Activated CD4-positive, alpha-beta T cell treated with anti-CD3 and anti-CD28 coated beads for 4 hours (primary cell): ENCODE measurements at places on chromosomes 12 and 14.
A peak's percentile ranks its signal among the peaks of the same experiment; 100 is the strongest.

DNA sequence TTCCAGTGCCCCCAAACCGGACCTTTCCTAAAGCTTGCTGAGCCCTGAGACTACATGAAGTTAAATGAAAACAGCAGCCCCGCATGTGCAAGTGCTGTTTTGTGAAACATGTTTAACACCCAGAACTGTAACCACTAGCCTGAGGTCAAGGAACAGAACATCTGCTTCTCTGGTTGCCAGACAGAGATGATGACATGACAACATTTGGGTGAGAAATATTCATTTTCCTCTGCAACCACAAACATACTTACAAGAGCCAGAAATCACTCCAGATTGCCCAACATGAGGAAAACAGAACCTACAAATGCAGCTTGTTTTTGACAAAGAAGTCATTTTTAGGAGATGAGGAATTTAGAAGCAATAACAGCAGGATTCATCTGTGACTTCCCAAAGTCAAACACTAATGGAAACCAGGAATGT is 110.4 kb downstream of the BCAT1 start:
- DNase-seq = no peak

GRCh38 chr14:51283402-51284085 is 43.5 kb downstream of the TMX1 start:
- no peak for DNase-seq

GRCh38 chr12:20436316-20436715 is 68.0 kb downstream of the PDE3A start:
- DNase-seq = no peak

DNA sequence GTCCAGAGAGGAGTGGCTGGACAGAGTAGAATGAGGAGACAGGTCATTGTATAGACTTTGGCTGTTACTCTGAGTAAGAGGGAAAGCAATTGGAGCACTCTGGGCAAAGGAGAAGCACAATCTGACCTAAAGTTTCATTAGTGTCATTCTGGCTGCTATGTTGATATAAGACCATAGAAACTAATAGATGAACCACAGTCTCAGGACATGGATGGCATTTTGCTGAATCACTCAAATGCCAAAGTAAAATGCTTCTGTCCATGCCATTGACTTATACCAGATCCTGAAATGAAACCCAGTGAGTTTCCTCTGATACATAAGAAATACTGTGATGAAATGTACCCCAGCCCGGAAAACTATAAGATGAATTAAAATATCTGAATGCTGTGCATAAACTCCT is 65.8 kb upstream of the COCH start:
- no peak for DNase-seq

DNA sequence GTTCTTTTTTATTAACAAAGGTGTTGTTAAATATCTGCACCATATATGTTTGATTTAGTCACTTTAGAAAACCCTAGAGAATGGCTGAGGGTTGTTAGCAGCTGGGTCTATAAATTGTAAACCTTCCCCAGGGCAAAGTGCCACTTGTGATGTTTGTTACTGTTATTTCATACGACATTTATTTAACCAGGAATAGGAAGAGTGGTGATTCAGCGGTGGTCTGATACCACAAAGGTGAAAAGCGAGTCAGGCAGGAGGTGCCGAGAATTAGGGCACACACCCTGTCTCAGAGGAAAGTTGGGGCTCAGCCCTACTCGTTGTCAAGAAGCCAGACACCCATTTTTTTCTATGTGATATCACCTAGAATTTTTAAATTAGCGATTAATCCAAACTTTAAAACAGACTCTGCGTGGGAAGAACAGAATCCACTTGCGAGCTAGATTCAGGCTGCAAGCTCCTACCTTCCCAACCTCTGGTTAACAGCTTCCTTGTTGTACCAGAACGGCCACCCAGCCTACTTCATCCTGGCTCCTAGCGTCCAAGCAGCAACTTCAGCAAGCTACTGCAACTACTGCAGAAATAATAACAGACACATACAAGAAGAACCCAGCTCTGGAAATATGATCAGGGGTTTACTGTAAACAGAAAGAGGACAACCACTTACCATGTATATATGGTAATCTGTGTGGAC is 126.7 kb downstream of the TMEM132D start:
- no peak for DNase-seq

GRCh38 chr14:64238049-64238448 is 56.1 kb downstream of the ESR2 start:
- no peak for DNase-seq

DNA sequence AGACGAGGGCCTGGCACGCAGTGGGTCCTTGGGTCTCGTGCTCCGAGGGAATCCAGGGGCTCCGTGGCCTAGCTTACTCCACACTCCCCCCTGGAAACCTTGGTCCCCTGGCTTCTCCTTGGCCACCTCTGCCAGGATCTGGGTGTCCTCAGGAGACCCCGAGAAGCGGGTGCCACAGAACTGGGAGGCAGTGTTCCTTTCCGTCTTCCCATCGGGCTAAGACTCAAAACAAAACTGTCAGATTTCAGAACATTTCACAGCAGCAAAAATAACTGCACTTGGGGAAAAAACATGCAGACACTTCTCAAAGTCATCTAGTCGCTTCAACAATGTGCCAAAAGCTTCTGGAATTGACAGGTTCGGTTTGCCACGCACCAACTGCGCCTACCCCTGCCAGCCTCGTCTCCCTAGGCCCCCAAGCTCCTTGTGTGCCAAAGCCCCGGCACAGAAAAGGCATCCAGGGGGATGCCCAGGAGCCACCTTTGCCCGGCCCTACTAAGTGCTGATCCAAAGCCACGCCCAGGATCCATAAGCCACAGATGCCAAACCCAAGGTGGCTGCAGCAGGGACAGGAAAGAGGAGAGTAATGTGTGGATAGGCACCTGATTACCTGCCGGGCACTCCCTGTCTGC is 58.4 kb upstream of the DIO3 start:
- no peak for DNase-seq

DNA sequence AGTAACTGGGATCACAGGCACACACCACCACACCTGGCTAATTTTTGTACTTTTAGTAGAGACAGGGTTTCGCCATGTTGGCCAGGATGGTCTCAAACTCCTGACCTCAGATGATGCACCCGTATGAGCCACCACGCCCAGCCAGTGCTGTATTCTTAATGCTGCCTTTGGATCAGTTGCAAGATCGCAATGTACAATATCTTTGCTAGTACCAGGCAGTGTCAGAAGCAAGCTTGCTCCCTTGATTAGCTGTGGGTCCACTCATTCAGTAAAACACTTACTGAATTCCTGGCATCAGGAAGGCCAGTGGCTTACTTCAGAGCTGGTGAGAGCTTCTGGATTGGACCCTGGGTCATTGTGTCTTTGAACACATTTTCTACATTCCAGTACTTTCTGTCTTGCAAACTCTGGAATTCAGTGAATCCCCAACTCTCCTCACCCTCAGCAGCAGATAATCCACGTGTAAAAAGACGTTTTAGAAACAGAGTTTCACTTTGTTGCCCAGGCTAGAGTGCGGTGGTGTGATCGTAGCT is 1183.7 kb downstream of the AACS start:
- no peak for DNase-seq

DNA sequence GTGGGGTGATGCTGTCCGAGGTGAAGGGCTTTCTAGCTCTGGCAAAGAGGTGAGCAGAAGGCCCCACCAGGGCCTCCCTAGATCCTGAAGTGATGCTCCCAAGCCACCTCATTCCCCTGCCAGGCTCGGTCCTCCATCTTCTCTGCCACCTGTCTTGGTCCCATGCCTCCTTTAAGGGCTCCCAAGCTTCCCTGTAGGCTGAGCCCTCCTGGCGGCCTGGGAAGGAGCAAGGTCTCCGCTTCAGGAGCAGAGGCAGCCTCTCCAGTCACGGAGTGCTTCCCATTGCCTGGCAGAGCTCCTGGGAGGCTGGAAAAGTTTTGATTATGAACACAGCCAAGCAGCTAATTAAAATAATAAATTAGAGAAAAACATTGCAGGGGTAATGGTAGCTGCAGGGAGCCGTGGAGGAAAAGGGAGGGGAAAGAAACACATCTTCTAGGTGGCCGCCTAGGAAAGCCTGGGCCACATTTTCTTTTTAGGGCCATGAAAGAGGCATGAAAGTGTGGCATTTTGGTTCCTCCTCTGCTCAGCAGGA is 160.0 kb upstream of the PRMT8 start:
- DNase-seq = no peak

DNA sequence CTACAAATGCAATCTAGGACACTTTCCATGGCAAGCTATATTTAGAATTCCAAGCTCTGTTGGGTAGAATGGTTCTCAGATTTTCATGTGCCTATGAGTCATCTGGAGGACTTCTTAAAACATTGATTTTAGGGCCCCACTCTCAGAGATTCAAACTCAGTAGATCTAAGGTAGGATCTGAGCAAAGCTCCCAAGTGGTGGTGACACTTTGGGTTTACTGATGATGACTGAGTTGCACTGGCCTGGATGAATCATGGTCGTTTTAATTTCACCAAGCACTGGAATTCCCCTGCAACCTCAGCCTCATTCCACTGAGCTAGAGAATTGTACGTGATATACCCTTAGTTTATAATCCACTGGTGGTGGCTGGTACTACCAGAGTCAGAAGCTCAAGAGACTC is 86.5 kb downstream of the PPM1H start:
- DNase-seq = no peak

- DNase-seq = peak; percentile 42
Observed at GRCh38 chr14:58571769-58572472, 65.8 kb upstream of the DACT1 start.

DNA sequence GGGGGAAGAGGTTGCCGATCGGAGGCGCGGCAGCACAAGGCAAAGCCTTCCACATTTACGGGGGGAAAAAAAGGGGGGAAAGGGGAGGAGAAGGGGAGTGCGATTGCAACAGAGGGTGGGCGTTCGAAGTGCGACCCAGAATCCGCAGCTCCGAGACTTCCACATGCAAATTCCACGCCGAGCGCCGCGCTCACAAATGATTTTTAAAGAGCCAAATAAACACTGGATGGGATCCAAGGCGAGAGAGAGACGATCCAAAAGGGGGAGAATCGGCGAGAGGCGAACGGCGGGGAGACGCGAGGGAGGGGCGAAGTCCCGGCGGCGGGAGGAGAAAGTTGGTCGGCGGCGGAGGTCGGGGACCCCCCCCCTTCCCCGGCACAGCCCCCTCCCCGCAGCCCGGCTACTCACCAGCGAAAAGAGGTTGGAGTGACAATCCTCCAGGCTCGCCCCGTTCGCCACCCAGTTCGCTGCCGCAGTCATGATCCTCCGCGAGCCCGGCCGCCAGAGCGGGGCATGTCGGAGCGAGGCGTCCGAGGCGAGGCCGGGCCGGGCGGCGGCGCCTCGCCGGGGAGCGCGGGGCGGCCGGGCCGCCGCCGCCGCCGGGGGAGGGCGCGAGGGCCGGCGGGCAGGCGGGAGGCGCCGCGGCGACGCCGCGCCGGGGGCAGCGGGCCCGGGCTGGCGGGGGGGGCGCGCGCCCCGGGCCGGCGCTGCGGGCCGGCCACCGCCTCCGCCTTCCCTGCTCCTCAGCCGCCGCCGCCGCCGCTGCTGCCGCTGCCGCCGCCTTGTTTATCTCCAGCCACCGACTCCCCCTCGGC is 634 bp downstream of the MED13L start:
- peak; percentile 60 for DNase-seq
